ENCODE measurements at places on chromosomes 11 and 22.

- DNase-seq: no peak
Measured at GRCh38 chr11:60710482-60710881, 11.1 kb downstream of the MS4A8 start.

DNA sequence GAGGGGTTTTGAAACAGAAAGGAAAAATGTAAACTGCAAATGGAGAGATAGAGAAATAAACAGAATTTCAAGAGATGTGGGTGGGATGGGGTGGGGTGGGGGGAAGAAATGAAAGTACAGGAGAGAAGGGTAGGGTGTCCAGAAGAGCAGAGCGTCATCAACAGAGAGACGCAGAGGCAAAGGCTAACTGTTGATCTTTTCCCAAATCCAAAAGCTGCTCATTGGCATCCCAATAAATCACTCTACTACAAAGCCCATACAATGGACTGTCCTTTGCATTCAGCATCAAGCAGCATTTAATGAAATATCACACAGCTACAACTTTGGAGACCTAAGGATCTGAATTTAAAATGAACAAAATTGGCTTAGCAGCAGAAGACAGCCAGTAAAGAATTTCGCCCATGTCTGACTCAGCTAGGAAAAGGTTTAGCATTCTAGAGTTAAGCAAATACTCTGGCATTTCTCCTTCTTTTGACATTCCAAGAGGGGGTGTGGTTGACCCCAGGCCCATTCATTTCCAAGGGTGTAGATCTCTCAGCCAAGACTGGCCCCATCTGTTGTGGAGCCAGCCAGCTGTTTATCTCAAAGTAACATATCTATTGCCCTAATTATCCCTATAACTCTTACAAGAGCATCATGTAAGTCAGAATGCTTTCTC is 1.5 kb downstream of the RAB30 start:
- no peak for DNase-seq

DNA sequence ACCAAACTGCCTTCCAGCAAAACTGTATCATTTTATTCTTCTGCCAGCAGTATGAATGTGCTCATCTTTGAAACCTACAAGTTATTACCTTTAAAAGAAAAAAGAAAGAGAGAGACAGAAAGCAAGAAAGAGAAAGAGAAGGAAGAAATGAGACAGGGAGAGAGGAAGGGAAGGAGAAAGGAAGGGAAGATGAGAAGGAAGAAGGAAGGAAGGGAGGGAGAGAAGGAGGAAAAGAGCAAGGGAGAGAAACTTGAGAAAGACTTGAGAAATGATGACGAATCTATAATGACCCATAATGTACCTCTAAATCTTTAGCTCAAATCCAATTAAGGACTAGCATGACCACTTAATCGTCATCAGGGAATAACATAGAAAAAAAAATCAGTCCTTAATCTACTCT is 11.4 kb upstream of the JAML start:
- DNase-seq: no peak

DNA sequence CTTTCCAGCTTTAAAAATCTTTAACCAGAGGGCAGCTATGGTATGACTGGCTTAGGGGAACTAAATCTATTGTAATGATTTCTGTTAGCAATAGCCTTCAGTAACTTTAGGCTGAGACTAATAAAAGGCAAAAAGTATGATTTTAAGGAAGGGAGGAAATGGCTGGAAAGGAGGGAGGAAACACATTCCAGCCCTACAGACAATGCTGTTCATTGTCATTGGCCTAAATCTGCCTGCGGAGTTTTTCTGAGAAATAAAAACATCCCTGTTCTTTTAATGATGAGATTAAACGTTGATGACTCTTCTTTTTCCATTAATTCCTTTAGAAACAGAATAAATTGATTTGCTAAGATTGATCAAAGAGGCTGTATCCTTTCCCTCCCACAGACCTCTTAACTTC is 99.6 kb upstream of the GRAMD1B start:
- no peak for DNase-seq

Measured in BJ (cell line).